ENCODE measurements at places on chromosomes 6 and 20. TPM values are rescaled to one million over a fixed set of nuclear protein-coding genes. Genes with fewer than 3 reads are reported as not detected.
A peak's percentile ranks its signal among the peaks of the same experiment; 100 is the strongest.

HTR1B gene
- 0.84 TPM for total RNA-seq

PRRT1 gene
- total RNA-seq = 1.4 TPM

PRIM2 gene
- 8.5 TPM for total RNA-seq

OTOR gene
- total RNA-seq = not detected

CTCFL gene
- total RNA-seq = not detected

NT5DC1 gene
- 49.7 TPM for total RNA-seq

HLA-DRB1 gene
- 335 TPM for total RNA-seq

ANKEF1 gene
- 4.0 TPM for total RNA-seq

CLPSL1 gene
- total RNA-seq = not detected

- DNase-seq = no peak
Measured at GRCh38 chr20:49813305-49813974, 812 bp downstream of the SLC9A8 start.

- no peak for DNase-seq
Measured at GRCh38 chr20:3908667-3909066, 19.5 kb downstream of the PANK2 start.

- no peak for DNase-seq
Measured at GRCh38 chr6:5034328-5034727, 30.5 kb upstream of the RPP40 start.

DNA sequence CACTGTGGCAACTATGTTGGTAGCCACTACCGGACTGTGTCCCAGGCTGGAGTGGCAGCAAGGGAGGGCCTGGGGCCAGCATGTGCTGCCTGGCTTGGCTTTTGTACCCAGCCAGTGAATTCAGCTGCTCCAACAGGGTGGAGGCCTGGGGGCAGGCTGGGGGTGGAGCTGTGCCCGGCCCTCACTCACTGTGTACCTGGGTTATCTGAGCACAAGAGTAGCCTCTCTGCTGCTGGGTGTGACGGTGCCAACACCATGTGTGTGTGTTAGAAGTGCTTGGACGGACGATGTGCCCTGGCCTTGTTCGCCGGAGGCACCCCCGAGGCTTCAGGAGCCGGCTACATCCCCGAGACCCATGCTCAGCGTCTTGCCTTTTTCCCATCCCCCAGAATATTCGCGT lies 49.2 kb downstream of the EFCAB8 start:
- no peak for DNase-seq

GRCh38 chr6:25017932-25018567 lies 82.3 kb upstream of the RIPOR2 start:
- peak; percentile 84 for DNase-seq

DNA sequence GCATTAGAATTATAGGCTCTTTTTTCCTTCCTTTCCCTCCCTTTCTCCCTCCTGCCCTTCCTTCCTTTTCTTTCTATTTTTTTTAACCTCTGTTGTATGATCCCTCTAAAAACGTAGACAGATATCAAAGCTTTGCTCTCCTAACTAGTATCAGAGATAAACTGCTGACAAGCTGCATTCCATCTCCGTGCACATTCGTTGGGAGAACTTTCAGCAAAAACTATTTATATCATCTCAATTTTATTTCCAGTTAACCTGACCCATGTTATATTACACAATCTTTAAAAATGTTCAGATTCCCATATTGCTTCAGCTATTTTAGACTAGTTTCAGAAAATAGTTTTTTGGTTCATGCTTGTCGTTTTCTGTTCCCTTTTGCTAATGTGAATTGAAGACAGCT lies 47.3 kb downstream of the RNF217 start:
- DNase-seq = no peak

DNA sequence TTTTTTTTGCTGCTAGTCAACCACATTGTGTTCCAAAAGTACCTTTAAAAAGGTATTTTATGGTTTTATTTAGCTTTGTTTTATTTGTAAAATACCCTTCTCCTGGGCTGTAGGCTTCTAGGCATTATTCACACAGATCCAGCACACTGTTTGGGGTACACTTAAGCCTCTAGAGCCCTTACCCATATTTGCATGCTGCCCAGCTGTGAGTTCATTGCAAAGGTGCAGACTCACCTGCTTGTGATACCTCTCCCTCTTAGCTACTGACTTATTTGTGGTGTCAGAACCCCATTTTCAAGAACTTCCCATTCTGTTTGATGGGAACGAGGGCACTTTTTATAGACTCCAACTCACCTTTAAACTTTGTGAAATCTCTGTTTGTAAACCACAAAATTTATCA lies 69.8 kb downstream of the RIN2 start:
- DNase-seq = no peak

DNA sequence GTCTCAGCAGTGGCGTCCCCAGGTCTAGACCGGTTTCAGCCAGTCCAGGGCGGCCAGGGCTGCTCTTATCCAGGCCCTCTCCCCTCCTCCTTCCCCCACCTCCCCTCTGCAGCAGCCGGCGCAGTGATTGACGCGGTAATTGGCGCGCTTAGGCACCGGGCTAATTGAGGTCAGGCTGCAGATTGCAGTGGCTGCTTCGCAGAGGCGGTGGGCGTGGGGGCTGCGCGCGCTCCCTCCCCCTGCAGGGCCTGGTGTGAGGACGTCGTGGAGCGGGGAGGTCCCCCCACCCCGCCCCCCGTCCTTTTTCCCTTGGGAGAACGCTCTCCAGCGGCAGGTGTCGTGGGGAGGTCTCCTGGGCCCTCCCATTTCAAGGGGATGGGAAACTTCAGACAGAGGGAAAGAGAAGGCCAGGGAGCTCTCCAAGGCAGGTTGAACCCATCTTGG lies 70.4 kb upstream of the BLCAP start:
- no peak for DNase-seq

GRCh38 chr6:30763618-30764489 lies 19.5 kb upstream of the IER3 start:
- no peak for DNase-seq

DNA sequence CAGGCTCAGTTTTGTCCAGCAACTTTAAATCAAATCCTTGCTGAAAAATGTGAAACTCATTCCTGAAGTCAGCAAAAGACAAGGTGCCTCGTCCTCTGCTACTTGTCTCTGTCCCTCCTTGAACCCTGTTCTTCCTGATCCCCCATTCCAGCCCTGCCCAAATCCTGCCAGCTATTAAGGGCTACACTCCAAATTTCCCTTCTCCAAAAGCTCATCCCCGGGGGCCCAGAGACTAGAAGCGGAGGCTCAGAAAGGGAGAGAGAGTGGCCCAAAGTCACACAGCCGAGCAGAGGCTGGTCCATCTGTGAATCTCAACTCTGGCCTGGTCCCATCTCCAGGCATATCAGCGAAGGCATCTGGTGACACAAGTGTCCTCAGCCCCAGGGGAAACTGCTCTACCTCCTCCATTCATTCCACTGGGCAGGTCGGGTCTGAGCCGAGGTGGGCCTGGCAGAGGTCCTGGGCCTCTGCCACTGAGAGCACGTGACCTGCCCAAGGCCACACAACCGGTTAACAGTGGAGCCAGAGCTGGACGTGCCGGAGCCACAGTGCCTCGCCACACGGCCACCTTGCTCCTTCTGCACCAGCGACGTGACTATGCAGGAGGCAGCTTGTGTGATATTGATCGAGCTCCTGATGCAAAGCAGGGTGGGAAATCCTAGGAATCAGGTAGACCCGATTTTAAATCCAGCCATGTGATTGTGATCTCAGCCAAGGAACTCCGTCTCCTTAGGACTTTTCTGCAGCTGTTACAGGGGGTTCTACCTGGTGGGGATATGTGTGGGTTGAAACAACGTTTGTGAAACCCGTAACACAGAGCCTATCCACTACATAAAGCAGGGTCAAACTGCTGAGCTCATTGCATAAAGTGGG lies 28.6 kb downstream of the NOL4L start:
- DNase-seq = no peak

GRCh38 chr6:53492860-53493634 lies 51.9 kb downstream of the GCLC start:
- DNase-seq = no peak

DNA sequence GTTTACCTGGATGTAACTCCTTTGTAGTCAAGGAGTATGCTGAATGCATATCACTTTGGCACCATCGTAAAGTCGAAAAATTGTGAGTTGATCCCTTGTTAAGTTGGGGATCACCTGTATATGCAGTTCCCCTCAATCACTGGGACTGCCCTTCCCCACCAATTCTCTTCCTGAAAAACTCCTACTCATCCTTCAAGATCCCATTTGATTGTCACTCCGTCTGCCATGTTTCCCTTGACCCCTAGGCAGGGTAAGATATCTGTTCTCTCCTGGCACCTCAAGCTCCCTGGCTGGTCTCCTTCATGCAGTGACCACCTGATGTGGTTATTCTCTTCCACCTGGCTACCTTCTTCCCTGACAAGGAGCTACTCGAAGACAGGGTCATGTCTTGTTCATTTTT lies 10.0 kb upstream of the NOL4L start:
- no peak for DNase-seq

- DNase-seq = no peak
Measured at GRCh38 chr20:51641866-51642265, 99.3 kb upstream of the NFATC2 start.

- no peak for DNase-seq
Measured at GRCh38 chr6:146980900-146981329, 223.3 kb upstream of the STXBP5 start.

DNA sequence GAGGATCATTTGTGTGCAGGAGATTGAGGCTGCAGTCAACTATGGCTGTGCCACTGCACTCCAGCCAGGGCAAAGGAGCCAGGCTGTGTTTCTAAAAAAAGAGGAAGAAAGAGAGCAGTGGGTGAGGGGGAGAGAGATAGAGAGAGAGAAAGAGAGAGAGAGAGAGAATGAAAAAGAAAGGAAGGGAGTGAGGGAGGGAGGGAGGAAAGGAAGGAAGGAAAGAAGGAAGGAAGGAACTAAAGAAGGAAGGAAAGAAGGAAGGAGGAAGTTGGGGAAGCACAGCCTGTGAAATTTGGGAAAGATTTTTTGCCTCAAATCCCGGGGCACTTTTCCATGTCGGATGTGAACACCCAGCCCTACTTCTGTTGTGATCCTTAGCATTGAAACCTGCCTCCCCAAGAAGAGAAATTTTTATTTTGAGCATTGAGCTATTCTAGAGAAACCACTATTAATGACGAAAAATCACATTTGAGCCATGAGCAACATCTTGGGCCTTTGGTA lies 57.8 kb downstream of the FOXA2 start:
- no peak for DNase-seq

DNA sequence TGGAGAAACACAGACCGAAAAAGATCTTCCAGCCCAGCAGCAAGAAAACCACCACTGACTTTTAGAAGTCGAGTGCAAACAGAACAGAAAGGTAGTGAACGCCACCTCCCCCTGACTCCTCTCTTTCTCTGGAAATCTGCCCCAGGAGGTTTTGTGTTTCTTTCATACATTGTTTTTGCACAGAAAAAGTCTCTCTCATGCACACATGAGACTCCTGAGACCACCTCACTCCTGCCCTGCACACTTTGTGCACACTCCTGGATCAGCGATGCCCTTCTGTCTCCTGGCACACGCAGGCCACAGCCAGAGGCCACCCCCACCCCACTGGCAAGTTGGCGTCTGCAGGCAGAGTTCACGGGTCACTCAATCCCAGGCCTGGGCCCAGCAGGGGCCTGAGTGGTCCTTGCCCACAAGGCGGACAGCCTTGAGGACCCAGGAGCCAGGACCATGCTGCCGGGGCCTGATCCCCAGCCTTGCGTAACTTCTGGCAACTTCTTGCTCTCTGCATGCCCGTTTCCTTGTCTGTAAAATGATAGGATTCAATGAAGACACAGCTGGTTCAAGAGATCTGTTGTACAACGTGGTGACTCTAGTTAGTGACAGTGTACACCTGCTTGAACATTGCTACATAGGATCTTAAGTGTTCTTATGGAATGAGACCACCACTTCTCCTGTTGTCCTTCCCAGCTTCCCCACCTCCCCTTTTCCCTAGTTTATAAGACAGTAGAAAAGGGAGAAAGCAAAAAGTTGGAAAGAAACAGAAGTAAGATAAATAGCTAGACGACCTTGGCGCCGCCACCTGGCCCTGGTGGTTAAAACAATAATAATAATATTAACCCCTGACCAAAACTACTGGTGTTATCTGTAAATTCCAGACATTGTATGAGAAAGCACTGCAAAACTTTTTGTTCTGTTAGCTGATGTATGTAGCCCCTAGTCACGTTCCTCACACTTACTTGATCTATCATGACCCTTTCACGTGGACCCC lies 30.2 kb upstream of the CST7 start:
- peak; percentile 57 for DNase-seq

GRCh38 chr6:166502453-166502852 lies 84.0 kb downstream of the RAMACL start:
- DNase-seq = no peak

DNA sequence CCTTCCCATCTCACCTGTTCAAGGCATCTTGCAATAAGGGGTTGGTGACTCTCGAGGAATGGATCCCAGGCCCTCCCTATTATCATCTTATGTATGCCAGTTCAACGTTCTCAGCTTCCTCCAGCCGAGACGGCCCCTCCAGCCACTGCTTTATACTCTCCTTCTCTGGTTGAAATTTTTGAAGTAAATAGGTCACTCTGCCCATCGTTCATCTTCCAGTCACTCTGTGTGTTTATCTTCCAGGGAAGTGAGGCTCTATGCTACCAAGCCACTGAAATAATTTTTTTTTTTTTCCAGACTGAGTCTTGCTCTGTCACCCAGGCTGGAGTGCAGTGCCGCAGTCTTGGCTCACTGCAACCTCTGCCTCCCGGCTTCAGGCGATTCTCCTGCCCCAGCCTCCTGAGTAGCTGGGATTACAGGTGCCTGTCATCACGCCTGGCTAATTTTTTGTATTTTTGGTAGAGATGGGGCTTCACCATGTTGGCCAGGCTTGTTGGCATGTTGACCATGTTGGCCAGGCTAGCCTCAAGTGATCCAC lies 17.0 kb downstream of the PTPN1 start:
- no peak for DNase-seq

Data from upper lobe of right lung (tissue), 1 donor.